ENCODE measurements at places on chromosomes 5 and 9.

DNA sequence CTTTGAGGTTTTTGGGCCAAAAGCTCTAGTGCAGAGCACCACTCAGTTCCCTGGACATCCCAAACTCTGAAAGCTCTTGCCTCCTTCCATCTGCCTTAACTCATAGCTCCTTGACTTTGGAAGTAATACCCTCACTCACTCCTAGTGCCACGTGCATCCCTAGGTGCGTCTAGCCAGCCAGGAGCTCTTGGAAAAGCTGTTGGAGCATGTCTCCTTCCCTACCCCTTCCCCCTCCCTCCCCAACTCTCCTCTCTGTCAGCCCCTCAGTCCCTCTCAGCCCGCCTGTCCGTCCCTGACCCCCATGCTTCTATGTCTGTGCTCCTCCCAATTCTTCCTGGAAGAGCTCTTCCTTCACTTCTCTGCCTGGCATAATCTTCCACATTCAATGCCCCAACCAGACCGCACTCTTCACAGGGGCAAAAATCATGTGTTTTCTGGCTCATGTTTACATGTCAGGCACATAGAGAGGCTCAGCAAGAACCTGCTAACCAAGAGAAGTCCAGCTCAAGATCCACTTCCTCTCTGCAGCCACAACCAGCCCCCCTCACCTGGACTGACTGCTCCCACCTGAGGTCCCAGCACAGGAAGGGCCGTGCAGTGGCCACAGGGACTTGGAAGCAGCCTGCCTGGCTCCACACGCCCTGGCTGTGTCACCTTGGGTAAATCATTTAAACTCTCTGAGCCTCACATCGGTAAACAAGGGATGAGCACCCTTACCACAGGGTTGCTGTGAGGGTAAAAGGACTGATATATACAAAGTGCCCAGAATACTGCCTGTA is 58.4 kb downstream of the WHRN start:
- DNase-seq, result no peak

- no peak for DNase-seq
Measured at GRCh38 chr5:149299451-149300054, 27.9 kb downstream of the AFAP1L1 start.

GRCh38 chr9:34594177-34594576 is 4.7 kb upstream of the CNTFR start:
- no peak for DNase-seq

DNA sequence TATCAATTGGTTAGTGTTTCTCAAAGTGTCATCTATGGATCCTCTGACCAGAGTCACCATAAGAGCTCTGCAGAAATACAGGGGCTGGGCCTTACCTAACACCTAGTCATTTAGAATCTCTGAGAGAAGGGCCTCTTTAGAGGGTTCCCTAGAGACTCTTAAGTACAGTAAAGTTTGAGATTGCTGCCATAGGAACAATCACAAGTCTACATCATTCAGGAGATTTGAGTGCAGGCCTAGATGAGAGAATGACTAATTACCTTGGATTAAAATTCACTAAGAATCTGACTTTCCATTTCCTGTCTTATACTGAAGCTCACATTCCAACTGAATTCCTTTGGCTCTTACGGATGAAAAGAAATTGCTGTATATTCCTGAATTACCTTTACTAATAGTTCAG is 182.1 kb upstream of the PTGER4 start:
- DNase-seq, result peak; percentile 87

GRCh38 chr5:25295067-25295466 is 650.3 kb upstream of the CDH10 start:
- no peak for DNase-seq

GRCh38 chr9:4489562-4489918 is 728 bp upstream of the SLC1A1 start:
- no peak for DNase-seq
